Breast epithelium (tissue), 4 donors: ENCODE measurements at places on chromosomes 13 and 19. TPM values are rescaled to one million over a fixed set of nuclear protein-coding genes. Genes with fewer than 3 reads are reported as not detected.

DNA sequence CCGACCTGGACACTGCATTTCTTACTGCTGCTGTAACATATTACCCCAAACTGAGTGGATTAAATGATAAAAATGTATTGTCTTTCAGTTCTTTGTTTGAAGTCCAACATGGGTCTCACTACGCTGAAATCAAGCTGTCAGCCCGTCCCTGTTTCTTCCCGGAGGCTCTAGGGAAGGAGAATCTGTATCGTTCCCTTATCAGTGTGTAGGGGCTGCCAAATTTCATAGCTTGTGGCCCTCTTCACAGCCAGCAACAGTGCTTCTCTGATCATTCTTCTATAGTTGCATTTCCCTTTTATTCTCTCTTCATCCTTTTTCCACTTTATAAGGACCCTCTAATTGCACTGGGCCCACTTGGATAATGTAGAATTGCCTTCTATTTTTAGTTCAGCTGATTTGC lies 10.1 kb downstream of the ZNF234 start:
- DNase-seq = no peak

GRCh38 chr13:99344610-99345208 lies 37.5 kb upstream of the GPR183 start:
- DNase-seq = no peak

DNA sequence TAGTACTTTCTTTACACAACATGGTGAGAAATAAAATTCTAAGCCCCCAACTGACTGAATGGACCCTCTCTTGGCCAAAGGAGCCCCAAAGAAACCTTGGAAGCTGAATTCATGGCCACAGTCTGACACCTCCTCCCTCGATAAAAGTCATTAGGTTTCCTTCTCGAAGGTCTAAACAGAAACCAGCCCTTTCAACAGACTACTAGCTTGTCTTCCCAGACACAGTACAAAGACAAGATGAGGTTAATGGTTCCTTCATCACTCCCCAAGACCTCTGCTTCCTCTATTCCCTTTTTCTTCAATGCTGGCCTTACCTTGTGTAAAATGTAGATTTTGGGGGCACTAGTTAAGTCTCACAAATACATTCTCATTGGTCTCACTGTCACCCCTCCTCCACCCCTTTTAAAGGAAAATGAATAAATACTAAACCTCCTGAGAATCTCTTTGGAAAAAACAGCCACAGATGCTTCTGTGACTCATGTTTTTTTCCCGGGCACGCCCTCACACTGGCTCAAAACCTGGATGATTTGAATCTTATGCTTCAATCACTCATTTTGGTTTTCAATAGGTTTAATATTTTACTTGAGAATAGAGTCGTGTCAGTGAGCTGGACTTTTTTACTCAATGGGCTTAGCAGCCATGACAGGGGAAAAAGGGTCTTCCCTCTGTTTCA lies 65.8 kb upstream of the MED4 start:
- DNase-seq = no peak

- DNase-seq = no peak
Observed at GRCh38 chr13:36143738-36144137, 12.6 kb upstream of the DCLK1 start.

DNA sequence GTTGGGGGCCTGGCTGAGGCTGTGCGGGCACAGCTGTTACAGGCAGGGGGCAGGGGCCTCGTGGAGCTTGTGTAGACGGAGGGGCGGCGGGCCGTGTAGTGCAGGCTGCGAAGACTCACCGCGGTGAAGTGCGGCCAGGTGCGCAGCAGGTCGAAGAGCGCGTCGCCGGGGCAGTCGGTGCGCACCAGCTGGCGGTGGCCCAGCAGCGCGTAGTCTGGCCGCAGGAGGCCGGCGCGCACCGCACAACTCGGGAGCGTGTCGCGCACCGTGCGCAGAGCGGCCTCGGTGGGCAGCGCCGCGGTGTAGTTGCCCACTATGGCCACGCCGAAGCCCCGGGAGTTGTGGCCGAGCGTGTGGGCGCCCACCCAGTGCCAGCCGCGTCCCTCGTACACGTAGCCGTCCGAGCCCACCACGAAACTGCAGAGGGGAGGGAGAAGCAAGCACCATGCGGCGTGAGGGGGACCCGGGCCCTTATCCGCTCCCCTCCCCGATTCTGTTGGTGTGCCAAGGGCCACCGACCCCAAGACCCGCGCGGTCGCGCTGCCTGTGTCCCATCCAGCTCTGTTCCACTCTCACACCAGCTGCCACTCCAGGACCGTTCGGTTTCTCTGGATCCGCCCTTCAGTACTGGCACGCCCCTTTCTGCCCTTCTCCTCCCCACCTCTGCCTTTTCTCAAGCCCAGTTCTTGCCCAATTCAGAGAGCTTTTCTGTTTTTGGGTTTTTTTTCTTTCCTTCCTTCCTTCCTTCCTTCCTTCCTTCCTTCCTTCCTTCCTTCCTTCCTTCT lies 5.4 kb upstream of the RASAL3 start:
- DNase-seq = no peak

GRCh38 chr19:3986260-3987041 lies 1.2 kb upstream of the EEF2 start:
- no peak for DNase-seq

- DNase-seq = no peak
Observed at GRCh38 chr19:47860602-47861297, 1.7 kb downstream of the TPRX2 start.

GRCh38 chr19:1974381-1975161 lies 33.6 kb downstream of the CSNK1G2 start:
- DNase-seq = no peak

DNA sequence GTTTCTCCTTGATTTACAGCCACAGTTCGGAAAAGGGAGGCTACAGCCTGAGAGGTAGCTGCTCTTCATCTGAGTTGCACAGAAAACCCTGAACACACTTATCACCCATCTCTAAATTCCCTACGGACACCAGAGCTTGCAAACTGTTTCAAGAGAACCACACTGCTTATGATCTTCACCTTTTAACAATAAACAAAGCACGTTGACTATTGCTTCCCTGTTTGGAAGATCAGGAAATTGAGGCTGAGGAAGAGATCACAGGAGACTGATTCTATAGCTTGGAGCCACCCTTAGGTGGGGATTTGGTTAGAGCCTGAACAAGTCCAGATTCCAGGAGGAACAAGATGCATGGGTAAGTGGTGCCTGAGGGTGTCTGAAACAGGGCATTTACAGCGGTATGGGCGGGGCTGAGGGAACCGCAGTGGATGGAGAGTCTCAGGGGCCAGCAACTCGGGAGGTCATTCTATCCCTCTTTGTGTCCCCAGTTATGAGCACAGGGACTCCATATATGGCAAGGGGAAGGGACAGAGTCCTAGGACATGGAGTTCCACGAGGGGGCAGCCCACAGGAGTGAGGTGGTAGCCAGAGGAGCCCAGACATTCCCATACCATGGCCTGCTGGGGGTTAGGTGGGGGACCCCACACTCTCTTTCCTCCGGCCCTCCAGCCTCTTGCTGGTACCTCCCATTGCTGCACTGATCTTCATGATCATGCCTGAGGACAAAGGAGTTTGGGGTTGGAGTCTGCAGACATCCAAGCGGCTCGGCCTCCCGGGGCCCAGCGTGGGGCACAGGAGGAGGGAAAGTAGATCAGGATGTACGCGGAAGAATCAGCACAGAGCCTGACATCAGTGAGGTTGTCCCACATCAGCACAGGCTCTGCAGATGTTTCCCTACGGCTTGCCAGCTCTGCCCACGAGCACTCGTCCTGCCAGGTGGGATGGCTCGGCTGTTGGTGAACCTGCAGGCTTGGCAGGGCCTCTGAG lies 162.3 kb upstream of the ZNF536 start:
- no peak for DNase-seq

DNA sequence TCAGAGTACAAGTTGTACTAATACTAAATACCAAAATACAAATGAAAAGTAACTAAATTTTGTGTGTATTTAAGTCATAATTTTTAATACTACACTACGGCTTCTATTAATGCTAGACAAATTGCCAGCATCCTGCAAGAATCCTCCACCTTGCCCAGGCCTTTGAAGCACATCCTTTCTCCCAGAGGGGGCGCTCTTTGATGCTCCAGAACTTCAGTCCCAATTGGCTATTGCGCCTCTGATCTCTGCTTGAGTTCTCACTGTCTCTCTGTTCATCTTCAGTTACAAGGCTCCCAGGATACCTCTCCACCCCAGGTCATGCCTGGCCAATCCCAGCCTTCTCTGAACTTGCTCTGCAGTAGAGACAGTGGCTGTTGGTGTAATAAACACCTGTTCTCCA lies 141.0 kb downstream of the DCLK1 start:
- no peak for DNase-seq

- peak; percentile 89 for DNase-seq
Observed at GRCh38 chr19:9309974-9310446, 372 bp upstream of the ZNF699 start.

GRCh38 chr13:23715762-23716235 lies 145.6 kb downstream of the TNFRSF19 start:
- DNase-seq = no peak

DNA sequence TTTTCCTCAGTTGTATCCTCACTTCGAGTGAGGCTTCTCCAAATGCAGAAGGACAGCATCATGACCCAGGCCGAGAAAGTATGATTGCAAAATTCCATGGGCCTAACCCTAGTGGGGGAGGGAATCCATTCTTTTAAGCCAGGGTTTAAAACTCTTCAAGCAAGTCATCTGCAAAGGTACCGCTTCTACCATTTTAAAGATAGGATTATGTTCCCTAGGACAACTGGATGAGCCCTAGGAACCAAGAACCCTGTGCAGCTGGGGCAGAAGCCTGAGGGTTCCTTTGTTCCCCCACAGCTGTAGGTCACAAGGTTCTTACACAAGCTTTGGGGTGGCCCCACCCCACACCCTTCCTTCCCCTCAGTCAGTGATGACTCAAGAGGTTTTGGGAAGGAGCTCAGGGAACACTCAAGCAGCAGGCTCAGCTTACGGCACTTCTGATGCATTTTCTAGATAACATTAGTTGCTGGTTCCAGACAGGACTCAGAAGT lies 13.5 kb downstream of the ARL11 start:
- no peak for DNase-seq

DNA sequence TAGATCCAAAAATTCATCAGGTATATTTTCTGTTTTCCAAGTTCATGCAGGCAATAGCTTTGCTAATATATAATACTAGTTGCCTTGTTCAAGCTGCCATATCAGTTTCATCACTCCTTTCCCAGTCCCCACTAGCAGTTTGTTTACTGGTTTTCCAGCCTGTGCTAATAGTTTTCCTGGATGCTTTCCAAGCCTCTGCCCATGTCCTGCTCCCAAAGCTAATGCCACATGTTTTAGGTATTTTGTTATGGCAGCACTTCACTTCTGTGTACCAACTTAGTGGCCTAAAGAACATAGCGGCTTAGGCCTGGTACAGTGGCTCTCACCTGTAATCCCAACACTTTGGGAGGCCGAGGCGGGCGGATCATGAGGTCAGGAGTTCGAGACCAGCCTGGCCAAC lies 28.1 kb upstream of the ZNF527 start:
- no peak for DNase-seq

DNA sequence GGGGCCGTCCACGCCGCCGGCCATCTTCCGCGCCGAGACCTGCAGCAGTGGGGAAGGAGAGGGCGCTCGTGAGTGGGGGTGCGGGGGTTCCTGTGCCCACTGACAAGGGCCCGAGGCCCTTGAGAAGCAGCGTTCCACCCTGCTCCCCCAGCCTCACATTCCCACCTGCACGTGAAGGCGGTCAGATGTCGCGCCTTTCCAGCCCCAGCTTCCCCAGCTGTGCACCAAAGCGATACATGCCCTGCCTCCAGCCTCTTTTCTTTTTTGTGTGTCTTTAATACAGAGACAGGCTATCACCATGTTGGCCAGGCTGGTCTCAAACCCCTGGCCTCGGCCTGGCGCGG lies 11.5 kb downstream of the ZBTB7A start:
- DNase-seq = no peak

GRCh38 chr19:44747739-44748425 lies 626 bp upstream of the BCL3 start:
- DNase-seq = no peak

- no peak for DNase-seq
Observed at GRCh38 chr13:26024558-26024957, 27.3 kb downstream of the SHISA2 start.

DNA sequence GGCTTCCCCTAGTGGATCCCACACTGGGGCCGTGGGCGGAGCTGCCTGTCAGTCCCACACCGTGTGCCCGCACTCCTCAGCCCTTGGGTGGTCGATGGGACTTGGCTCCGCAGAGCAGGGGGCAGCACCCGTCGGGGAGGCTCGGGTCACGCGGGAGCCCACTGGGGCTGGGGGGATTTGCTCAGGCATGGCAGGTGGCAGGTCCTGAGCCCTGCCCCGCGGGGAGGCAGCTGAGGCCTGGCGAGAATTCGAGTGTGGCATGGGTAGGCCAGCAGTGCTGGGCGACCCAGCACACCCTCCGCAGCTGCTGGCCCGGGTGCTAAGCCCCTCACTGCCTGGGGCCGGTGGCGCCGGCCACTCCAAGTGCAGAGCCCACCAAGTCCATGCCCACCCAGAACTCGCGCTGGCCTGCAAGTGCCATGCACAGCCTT lies 481.7 kb upstream of the PRR20A start:
- no peak for DNase-seq

DNA sequence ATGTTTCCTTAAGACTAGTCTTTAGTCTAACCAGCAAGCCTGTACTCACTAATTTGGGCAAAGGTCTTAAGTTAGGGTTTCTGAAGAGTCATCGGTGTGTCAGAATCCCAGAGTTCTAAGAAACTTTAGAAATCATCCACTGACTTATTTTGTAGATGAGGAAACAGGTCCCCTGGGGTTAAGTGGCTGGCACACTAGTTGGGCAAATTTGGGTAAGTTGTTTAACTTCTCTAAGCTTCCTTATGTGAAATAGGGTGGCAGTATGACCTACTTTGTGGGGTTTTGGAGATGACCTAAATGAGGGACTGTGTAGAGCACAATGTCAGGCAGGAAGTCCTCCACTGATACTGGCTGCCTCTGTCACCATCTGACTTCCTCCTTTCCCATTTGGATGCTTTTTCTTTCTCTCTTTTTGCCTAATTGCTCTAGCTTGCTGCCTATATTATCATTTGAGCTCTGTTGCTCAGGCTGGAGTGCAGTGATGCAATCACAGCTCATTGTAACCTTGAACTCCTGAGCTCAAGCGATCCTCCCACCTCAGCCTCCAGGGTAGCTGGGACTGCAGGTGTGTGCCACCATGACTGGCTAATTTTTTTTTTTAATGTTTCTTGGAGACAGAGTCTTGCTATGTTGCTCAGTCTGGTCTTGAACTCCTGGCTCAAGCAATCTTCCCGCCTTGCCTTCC lies 2.3 kb downstream of the ADGRE3 start:
- no peak for DNase-seq

- peak; percentile 17 for DNase-seq
Observed at GRCh38 chr13:110309661-110310524, 2.8 kb downstream of the COL4A2 start.

GRCh38 chr19:52735734-52736133 lies 890 bp upstream of the ZNF611 start:
- DNase-seq = peak; percentile 67

MISP gene
- 2.5 TPM for total RNA-seq

KLHL1 gene
- total RNA-seq = not detected

AP1M2 gene
- not detected for total RNA-seq

ATCAY gene
- total RNA-seq = not detected

LGALS14 gene
- not detected for total RNA-seq

OR4F17 gene
- total RNA-seq = not detected
